ENCODE measurements at places on chromosomes 1 and 21.
A peak's percentile ranks its signal among the peaks of the same experiment; 100 is the strongest.

- DNase-seq = no peak
These were observed 13.4 kb downstream of the SNAP47 start for GRCh38 chr1:227748496-227749182.

DNA sequence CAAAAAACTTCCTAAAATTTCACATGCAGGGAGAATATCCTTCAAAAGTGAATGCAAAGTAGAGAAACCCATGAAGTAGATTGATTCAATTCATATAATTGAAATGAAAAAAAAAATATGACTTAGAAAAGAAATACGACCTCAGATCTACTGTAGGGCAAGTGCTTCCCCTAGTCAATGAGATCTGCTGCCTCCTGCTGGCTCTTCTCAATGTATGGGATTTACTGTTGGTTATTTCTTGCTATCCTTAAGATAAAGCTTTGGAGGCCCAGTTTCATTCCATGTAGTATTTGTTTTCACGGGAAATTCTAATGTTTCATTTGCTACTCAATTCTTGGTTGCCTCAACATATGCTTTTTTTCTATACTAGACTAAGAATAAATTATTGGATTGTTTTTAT is 46.2 kb downstream of the ZNF648 start:
- no peak for DNase-seq

DNA sequence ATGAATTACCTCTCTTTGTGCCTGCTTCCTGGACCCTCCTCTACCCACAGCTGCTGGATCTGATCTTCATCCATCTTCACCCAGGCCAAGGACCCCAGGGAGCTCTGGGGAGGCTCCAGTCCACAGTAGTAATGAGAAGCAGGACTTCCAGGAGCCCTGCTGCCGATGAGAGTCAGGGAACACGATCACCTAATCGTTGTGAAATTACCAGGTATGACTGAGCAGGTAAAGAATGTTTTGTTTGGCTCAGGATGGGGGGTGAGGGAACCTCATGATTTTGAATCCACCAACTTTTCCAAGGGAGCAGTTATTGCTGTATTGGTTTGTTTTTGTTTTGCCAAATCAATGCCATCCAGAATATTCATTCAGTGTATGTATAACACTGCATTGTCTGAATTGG is 454.0 kb downstream of the PLPP3 start:
- no peak for DNase-seq

DNA sequence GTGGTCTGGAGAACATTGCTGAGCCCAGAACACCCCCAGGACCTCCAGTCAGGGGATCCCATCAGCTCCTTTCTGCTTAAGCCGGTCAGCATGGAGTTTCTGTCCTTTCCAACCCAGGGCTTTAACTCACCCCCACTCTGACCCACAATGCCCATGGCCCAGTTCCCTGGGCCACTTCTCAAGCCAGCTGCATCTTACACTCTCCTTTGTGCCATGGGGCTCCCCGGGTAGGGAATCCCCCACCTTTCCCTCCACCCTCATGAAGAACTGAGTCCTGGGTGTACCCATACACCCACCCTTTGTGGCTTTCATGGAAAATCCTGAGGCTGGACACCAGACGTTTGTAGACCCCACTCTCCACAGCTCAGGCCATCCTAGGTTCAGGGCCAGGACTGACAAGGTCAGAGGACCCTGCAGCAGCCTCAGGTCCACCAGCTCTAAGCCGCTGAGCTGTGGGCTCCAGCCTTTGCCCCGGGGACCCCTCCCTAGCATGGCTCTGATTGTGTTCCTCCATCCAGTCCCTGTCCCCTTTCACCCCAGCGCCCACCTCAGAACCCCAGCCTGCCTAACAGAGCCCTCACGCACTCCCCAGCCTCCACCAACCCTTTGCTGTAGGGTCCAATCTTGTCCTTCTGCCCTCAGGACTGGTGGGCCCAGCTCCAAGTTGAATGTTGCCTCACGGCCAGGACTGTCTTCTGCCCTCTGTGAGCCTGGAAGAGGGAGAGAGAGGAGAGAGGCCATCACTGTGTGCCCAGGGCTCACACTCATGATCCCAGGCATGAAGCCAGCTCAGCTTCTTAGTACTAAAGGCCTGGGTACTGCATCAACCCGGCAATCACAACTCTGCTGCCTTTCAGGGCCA is 394.8 kb downstream of the MATN1 start:
- no peak for DNase-seq

DNA sequence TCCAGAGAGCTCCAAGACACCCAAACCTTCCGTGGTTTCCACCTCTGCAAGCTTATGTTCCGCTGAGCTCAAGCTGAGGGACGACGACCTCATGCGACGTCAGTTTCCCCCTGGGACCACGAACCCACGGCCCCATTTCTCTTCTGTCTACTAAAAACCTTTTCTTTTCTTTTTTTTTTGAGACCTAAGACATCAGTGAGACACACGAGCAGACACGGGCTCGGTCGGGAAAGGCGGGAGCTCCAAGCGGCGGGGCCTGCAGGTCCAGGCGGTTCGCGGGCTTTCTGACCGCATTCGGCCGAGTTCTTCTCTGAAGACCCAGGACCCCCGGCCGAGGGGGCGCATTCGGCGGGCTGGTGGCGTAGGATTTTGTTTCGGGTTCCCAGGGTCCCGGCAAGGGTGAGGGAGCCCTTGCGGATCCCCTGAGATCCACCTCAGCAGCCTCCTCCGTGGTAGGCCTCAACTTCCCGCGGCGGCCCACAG is 402 bp downstream of the C21orf58 start:
- no peak for DNase-seq

GRCh38 chr21:33064623-33065390 is 5.1 kb upstream of the OLIG1 start:
- DNase-seq = peak; percentile 83

DNA sequence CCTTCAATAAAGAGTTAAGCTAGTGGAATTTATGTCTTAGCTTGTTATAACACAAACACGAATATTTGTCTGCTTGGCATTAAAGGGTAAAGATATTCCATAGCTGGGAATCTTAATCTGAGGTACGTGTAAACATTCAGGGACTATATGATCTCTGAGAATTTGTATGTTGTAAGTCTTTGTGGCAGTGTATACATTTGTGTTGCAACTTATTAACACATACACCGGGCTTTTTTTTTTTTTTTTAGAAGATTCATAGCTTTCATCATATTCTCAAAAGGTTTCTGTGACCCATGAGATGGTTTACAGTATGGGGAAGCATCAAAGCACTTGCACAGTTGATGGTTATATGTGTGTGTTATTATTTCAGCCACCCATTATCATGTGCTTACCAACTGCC is 3.0 kb downstream of the GGPS1 start:
- no peak for DNase-seq

DNA sequence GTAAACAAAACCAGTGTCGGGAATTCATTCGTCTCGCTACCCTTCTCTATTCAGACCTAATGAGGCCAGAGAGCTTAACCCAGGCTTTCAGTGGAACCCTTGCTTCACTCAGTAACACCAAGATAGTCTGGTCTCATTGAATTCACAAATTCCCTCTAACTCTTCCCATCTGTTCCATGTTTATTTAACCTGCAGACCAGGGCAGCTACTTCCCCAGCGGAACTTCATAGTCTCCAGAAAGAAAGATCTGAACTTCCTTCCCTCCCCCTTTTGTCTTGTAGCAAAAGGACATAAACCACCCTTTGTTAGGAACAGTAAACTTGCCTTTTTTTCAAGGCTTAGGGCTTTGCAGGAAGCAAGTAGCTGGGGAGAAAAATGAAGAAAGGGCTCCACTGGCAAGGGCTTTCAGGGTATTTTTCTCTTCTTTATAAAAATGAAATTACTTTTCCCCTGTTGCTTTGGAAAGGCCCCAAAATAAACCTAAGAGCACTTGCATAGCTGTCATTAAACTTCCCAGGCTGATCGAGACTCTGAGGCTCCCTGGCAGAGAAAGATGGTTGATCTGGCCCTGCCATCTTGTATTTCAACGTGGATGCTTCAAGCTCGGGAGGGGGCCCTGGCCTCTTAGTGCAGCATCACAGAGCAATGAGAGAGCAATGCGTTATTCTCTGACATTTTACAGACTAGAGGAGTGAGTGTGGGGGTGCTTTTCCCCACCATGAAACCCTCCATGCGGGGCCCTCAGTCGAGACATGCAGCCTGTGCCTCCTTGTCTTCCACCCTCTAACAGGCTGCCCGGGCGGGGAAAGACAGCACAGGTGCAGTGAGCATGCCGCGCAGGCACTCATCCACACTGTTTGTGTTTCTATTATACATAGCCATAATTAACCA is 30.0 kb downstream of the MIS18A start:
- peak; percentile 74 for DNase-seq

DNA sequence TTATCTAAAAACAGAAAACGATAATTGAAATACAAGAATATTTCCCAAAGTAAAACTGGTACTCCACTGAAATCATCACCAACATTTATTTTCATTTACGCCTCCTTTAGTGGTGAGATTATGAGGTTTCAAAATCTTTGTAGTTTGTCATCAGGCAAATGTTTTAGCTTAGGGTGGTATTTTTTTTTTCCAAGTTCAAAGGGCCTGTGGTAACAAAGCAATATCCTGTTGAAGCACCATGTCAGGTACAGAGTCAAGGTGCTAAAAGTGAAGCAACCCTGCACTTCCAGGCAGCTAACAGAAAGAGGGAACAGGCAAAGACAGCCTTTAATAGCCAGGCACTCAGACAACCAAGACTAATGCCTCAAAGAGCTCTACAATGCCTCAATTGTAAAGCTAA is 89.2 kb downstream of the JAK1 start:
- DNase-seq = no peak

GRCh38 chr1:218686258-218686657 is 341.1 kb downstream of the TGFB2 start:
- no peak for DNase-seq

DNA sequence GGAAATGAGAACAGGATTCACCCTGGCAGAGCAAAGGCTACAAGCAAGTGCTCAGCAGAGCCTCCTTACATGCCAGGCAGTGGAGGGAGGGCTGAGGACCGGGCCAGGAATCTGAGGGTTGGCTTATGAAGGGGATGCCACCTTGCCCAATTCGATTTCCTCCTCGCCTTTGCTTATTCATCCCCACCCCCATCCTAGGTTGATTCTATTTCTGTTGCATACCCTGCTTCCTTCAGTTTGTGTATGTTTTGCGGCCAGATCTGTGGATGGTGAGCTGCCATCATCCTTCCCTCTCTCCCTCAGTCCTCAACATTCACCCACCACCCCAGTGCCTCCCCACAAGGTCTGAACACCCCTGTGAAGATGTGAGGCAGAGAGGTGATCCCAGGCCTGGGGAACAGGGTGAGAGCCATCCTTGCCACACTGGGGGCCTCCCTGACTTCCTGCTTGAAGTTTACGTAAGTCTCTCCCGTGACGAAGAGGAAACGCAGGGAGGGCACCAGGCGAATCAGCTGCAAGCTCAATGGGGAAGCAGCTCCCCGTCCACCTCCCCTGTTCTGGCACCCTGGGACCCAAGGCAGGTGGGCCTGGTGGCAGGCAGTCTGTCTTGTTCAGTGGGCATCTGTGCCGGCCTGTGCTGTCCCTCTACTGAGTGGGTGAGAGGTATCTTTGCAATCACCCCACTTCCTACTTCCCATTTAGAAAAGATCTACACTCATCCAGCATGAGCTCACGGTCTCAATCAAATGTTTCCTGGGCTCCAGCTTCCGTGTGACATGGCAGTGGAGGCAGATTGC is 50.6 kb upstream of the CNTN2 start:
- no peak for DNase-seq

DNA sequence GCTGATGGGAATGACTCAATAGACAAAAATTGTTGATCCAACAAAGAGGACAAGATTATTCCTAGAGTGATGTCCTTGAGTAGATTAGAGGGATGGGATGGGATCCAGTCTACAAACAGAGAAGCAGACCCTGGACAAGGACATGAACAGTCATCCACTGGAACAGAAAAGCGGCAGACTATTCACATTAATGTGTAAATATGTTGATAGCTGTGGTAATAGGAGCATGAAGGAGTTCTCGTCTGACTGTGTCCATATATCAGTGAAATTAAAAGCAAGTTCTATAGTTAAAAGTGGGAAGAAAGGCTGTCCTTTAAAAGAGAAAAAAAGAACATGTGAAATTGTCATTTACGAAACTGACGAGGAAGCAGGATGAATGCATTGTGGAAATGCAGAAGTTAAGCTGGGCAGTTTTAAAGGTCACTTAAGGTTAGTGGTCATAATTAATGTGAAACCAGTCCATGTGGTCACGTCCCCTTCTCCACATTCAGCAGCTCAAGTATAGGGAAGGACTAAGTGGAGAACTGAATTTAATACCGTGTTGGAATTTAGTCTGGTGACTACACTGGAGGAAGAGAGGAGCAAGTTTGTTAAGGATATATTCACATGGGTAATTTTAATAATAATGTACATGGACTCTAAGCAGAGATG is 62.1 kb downstream of the PIK3R3 start:
- DNase-seq = no peak

- DNase-seq = no peak
These were observed 20.5 kb downstream of the IQGAP3 start for GRCh38 chr1:156551869-156552268.

DNA sequence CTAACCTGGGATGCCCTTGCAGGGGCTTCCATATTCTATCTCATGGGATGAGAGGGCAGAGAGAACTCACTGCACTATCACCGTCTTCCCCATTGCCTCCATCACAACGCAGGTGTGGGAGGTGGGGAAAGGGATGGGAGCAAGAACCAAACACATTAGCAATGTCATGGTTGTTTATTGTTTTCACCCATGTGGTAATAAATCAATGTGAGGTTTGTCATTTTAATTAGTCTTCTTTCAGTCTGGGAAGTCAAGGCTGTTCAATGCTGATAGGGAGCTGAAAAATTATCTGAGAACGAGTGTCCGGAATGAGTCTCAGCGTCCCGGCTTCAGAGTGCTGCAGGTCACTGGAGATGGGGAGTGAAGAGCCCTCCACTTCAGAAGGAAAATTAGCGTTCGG is 268.5 kb downstream of the DUSP10 start:
- DNase-seq = no peak

DNA sequence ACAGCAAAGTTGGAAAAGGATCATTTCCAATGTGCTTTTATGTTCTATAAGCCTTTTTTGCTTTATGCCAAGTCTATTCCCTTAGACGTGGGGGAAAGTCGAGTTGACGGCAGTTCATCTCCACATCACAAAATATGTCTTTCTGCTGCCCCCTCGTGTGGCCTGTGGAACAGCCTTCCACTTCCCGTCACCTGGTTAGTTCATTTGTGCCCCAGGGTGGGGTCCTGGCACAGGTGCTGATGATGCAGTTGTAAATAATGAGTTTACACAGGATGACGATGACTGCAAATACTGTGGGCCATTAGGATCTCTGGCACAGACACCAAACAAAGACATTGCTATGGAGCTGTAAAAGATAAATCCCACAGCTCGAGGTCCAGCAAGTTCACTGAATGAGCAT is 10.0 kb upstream of the OTUD3 start:
- DNase-seq = no peak

DNA sequence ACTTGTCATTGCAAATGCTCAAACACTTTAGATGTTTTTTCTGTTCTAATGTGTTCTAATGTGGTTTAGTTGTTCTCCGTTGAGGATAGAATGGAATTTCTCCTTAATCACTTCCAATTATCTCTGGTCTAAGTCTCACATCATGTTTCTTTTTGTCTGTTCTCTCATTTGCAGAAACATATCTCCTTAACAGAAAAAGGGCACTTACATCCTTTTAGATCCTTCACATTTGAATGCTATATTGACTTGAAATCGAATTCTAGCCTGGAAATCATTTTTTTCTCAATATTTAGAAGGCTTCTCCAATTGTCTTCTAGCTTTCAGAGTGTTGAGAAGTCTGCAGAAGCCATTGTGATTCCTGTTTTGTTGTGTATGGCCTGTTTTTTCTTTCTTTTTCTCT is 7.3 kb upstream of the SAMSN1 start:
- DNase-seq = no peak
